ENCODE measurements at places on chromosomes 11 and 22.

- DNase-seq: no peak
These were observed 401.5 kb downstream of the TBC1D22A start for GRCh38 chr22:47163856-47164513.

DNA sequence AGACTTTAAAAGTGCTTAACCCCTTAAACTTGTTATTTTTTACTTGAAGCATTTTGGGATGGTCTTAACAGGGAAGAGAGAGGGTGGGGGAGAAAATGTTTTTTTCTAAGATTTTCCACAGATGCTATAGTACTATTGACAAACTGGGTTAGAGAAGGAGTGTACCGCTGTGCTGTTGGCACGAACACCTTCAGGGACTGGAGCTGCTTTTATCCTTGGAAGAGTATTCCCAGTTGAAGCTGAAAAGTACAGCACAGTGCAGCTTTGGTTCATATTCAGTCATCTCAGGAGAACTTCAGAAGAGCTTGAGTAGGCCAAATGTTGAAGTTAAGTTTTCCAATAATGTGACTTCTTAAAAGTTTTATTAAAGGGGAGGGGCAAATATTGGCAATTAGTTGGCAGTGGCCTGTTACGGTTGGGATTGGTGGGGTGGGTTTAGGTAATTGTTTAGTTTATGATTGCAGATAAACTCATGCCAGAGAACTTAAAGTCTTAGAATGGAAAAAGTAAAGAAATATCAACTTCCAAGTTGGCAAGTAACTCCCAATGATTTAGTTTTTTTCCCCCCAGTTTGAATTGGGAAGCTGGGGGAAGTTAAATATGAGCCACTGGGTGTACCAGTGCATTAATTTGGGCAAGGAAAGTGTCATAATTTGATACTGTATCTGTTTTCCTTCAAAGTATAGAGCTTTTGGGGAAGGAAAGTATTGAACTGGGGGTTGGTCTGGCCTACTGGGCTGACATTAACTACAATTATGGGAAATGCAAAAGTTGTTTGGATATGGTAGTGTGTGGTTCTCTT is 2.8 kb downstream of the MALAT1 start:
- DNase-seq: no peak

DNA sequence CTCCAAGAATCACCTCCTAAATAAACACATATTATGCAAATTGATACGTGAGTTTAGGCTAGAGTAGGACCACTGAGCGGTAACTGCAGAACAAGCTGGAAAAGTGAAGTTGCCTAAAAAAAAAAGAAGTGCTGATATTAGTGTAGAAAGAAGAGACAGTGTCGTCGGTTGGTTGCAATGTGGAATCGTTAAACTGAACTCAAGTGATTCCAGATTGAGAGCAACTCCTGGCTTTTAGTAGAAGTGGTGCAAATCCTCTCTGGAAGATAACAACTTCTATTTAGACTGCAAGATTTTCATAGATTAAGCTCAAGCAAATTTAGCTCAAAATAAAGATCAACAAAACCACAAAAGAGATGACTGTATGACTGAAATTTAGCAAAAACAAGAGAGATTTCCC is 97.0 kb upstream of the PGR start:
- DNase-seq: no peak

DNA sequence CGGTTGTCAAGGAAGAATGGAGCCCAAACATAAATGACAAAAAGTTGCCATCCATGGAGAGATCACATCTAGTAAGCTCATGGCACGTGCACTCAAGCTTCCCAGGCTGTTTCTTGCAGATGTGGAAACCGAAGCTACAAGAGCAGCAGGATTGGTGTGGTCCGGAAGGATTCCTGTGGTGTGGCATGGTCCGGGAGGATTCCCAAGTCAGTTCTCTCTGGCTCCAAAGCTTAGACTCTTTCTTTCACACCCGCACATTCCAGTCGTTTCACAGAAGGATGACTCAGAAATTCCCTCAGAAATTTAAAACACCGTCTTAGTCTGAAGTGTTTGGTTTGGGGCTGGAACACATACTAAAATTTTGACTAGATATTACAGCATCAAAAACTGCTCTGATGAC is 78.0 kb upstream of the DRD2 start:
- DNase-seq: no peak

DNA sequence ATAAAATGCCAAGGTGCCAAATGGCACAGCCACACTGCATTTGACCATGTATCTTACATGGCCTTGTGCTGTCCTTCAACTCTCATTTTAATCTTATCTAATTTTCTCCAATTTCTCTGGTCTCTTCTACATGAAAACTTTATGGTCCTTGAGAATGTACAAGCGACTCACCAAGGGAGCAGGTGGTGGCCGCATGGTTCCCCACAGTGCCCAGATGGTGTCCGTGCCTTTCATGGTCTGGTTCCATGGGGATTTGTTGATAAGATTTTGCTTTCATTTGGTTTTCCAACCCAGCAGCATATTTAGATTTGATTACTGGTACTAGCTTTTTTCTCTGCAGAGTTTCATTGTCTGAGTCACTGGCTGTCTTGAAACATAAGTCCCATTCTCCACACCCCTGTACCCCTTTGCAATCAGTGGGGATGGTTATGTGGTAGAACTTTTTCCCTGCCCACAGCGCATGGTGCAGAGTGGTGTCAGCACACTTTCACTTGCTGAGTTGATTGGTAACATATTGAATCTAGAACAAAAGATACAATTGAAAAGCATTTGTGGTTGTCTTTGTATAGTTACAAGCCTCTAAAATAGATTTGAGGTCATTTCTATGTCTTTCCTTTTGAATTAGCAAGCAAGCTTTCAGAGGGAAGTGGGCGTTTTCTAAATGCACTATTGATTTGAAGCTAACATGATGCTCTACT is 24.1 kb downstream of the ZNRF3 start:
- DNase-seq: no peak

GRCh38 chr11:84899740-84900139 is 727.4 kb downstream of the DLG2 start:
- no peak for DNase-seq

GRCh38 chr22:31561238-31561887 is 65.0 kb downstream of the SFI1 start:
- peak; percentile 10 for DNase-seq

DNA sequence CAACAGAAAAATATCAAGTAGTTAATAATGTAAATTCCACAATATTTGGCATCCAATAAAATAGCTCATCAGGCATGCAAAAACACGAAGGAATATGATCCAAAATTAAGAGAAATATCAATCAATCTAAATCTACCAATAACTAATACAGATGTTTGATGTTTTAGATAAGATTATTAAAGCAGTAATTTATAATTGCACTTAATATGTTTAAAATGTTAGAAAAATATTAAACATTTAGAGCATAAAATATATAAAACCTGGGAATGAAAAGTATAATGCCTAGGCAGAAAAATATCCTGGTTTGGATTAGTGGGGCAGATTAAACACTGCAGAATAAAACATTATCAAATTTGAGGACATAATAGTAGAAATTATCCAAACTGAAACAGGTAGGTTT is 879.9 kb downstream of the FAM181B start:
- DNase-seq: no peak

- DNase-seq: no peak
These were observed 31.2 kb downstream of the TBCEL start for GRCh38 chr11:121055076-121055475.

DNA sequence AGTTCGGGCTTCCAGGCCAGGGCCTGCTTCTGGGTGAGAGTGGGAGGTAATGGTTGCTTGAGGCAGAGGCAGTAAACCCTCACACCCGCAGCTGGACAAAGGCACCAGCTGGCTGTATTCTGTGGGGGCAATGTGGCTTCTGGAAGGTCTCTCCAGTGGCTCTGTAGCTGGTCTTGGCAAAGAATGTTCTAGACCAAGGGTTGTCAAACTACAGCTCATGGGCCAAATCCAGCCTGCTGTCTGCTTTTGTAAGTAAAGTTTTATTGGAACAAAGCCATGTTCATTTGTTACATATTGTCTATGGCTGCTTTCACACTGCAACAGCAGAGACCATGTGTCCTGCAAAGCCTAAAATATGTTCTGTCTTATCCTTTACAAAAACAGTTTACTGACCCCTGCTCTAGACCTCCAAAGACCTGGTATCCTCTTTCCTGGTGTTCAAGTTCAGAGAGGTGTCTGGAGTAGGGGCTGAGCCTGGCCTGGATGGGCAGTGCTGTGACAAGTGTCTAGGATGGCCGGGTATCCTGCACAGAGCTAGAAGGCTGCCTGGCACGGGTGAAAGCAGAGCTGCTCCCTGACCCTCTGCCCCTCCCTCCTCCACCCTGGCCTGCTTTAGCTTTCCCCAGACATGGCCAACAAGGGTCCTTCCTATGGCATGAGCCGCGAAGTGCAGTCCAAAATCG is 3.4 kb downstream of the TAGLN start:
- no peak for DNase-seq

DNA sequence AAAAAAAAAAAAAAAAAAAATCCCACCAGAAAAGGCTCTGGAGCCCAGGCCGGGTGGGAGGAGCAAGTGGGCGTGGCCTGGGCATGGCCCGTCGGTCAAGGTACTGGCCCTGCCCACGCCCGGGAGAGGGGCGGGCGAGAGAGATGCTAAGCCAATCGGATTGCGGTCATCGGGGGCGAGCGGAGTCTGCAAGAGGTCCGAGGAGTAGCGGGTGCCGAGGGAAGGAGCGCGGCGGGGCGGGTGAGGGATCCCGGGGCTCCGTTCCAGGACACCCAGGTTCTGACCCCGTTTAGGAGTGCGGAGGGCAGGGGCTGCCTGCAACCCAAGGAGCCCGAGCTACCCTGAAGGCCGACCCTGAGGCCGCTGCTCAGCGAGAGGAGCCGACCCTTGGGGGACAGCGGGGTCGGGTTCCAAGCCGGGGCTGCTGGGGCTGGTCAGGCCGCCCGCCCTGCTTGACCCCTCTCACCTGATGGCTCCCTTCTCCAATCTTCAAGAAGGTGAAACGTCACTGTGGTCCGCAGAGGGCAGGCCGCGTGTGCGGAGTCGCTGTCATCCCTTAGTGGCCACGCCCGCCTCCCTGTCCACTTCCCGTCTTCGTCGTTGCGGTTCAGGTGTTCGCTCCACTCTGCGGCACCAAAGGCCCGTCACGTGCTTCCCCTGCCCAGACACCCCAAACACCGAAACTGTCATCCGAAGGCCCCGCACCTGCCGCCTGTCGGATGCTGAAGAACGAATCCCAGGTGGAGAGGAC is 11.1 kb upstream of the TAB1 start:
- DNase-seq: no peak

GRCh38 chr11:4044976-4045646 is 49.5 kb upstream of the RRM1 start:
- DNase-seq: no peak

- peak; percentile 51 for DNase-seq
These were observed 222.2 kb downstream of the C11orf87 start for GRCh38 chr11:109644152-109644551.

DNA sequence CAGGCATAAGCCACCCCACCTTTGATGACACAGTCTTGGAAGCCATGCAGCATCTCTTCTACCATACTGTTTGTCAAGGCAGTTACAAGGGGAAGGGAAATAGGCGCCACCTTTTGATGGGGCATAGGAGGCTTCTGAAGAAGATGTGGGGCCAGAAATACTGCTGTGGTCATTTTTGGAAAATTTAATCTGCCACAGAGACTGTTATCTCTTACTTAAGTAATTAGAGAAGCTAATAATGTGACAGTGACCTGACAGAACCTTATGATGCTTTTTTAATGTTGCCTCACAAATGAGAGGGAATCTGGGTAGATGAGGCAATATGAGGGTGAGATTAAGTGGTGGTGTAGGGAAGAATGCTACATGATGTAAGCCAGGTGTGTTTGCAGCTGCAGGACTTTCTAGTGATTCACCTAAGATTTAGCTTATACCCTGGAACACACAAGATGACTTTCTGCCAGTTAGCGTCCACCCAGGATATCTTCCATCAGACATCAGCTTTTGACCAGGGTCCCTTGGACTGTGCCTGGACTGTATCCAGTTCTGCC is 34.3 kb upstream of the ADORA2A start:
- DNase-seq: no peak

DNA sequence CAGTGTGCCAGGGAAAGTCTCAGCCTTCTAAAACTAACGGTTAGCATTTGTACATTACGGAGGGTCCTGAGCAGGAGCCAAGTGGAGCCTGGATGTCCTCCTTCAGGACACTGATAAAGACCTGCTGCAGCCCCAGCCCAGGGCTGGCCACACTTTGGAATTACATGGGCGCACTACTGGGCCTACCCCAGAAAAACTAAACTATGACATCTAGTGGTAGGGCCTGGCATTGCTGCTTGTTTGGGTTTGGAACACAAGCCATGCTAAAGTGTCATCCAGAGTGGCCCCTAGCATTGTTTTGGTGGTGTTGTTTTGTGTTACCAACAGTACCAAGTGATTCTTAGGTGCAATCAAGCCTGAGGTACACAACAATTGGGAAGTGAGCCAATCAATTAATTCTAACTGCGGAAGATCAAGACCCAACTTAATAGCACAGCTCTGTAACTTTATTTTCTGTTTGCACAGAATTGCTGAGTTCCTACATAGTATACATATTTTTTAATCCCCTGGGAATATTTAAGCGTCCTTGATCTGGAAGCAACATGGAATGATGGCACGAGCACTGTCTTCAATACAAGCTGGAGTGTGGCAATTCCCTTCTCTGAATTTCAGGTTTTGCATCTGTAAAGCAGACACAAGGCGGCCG is 340.7 kb downstream of the LARGE1 start:
- DNase-seq: no peak

- no peak for DNase-seq
These were observed 109.4 kb downstream of the KIF18A start for GRCh38 chr11:27998552-27998951.

DNA sequence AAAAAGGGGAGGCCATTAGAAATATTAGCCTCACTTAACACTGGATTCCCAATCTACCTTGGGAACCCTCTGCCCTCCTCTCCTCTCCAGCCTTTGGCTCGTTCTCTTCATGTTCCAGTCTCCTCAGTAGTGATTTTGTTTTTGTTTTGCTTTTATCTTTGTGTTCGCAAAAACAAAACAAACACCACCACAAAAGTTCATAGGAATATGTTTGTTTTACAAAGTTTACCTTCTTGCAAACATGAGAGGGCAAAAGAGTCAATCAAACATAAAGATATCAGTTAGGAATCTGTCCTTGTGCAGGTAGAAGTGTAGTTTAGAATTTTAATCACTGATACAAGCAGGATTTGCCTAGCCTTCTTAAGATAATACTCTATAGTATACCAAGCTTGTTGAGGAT is 179.7 kb upstream of the GUCY1A2 start:
- DNase-seq: no peak
